HAP-1 (cell line): ENCODE measurements at places on chromosomes 1 and 21.

- no peak for DNase-seq
Measured at GRCh38 chr1:197942042-197942441, 24.9 kb downstream of the LHX9 start.

DNA sequence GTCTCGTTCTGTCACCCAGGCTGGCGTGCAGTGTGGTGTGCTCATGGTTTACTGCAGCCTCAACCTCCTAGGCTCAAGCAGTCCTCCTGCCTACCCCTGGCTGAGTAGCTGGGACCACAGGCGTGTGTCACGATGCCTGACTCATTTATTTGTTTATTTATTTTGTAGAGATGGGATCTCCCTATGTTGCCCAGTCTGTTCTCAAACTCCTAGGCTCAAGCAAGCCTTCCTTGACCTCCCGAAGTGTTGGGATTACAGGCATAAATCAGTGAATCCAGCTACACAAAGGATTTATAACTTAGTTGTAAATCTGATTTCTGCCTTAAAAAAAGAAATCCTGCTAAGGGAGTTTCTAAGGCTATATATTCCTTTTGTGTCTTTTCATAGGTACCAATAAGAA is 30.5 kb upstream of the ZNF496 start:
- no peak for DNase-seq

DNA sequence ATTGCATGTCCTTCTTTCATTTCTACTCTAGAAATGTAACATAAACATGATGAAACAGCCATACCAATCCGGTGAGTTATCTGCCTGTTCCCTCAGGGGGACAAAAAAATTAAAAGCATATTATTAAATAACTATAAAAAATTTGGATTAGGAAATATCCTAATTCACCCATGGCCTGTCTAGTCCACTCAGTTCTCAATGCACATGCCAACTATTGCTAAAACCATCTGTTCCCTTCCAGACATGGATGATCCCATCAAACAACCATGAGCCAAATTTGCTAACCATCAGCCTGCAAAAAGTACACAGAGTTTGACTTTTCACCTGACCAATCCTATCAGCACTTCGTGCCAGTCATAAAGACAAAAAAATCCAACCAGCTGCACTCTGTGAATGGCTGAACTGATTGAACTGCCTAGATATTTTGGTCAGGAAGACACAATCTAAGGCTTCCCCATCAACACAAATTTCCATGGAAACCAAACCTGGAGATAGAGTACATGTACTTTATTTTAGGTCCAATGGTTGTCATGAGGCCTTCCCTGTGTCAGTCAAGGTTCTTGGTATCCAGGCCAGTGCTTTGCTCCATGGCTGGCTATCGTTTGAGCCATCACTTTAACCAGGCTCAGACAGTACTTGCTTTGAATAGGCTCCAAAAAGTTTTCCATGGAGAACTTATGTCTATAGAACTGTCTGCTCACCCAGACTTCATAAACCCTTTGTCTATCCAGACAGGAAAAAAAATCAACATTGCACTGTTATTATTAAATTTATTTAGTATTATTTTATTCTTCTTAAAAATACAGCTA is 570.8 kb downstream of the LTN1 start:
- no peak for DNase-seq

DNA sequence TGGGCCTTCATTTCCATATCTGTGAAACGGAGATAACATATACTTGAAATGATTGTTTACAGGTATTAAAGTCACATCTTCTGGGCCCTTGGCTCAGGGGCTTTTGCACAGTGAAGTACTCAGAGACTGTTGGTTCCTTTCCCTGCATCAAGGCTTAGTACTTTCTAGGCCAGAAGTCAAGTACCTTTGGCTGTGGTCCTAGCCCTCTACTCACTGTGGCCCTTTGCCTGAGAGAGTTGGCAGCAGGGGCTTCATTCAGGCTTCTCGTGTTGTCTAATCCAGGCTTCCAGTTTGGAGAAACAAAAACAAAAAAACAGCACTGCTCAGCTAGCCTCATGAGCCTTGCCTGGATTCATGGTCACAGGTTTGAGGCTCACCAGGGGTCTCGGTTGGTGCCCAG is 8.1 kb upstream of the DPH2 start:
- no peak for DNase-seq

DNA sequence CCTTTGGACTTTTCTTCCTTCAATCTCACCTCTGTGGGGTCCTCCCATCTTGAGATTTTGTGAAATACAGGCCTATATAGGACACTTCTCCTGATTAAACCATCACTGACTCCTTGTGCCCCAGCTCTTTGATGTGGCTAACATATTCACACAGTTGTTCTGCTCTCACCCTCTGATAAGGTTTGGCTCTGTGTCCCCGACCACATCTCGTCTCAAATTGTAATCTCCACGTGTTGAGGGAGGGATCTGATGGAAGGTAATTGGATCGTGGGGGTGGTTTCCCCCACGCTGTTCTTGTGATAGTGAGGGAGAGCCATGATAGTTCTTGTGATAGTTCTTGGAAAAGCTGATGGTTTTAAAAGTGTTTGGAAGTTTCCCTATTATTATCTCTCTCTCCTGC is 19.7 kb downstream of the LRRC7 start:
- no peak for DNase-seq

- no peak for DNase-seq
Measured at GRCh38 chr1:214983126-214983869, 99.2 kb upstream of the KCNK2 start.

DNA sequence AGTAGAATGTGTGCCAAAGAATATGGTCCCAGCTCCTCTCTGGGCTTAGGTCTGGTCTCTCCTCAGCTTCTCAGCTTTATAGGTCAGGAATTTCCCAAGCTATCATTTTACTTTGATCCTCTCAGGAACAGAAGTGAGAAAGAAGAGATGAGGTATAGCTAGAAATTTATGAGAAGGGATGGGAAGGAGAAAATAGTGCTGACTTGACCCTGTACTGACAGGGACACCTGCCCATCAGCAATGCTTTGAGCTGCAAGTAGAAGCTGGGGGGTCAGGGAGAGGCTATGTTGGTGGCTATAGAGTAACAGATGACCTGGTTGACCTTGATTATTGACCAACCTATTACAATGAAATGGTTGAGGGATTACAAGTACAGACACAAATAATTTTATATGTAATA is 75.0 kb downstream of the XCL2 start:
- no peak for DNase-seq

GRCh38 chr1:203295796-203296195 is 9.5 kb upstream of the BTG2 start:
- DNase-seq = no peak

DNA sequence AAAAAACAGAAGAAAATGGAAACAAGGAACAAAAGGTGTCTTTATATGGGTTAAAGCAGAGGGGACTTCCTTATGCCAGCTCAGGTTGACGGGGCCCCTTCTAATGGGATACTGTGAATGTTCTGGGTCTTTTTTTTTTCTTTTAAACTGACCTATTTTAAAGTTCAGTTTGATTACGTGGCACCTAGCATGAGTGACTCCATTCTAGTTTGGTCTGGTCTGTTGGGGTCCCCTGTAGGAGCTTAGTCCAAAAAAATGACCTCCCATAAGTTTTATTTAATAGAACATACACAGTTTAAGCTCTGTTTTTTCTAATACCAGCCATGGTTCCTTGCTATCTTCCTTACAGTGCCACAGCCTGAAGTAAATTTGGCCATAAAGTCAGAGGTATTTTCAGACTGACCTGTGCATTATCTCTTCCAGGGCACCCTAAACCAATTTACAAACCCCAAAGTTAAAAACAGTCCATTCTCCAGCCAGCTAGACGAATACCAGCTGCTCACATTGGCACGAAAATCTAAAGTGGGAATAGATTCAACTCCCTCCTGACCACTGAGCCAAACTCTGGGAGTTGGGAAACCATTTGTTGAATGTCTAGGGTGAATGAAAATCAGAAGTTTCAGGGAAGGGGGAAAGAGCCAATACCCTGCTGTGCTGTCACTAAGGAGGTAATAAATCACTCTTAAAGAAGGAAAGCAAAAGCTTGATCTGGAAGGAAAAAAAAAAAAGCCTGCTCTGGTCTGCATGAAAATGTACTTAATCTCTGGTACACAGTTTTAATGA is 42.4 kb downstream of the AKNAD1 start:
- DNase-seq = no peak
